ENCODE measurements at places on chromosomes 1 and 21.

DNA sequence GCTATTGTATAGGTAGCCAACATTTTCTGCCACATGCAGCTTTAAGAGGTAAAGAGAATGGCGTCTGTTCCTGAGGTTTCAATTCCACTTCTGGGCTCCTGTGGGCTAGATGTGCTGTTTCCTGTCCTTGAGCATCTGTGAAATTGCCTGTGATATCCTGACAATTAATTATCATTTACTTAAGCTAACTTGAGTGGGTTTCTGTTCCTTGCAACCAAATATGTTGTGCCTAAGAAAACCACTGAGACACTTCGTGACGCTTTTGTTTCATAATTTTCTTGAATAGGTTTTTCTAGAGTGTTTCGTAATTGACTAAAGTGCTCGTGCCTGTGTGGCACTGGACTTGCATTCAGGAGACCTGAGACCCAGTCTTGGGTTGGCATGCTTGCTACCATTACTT lies 127.3 kb upstream of the POU3F1 start:
- DNase-seq: no peak

- no peak for DNase-seq
These were observed 17.5 kb downstream of the ASAP3 start for GRCh38 chr1:23466423-23466989.

- no peak for DNase-seq
These were observed 58.3 kb upstream of the FMN2 start for GRCh38 chr1:240033406-240033805.

- no peak for DNase-seq
These were observed 553.6 kb downstream of the NUF2 start for GRCh38 chr1:163875200-163875926.

DNA sequence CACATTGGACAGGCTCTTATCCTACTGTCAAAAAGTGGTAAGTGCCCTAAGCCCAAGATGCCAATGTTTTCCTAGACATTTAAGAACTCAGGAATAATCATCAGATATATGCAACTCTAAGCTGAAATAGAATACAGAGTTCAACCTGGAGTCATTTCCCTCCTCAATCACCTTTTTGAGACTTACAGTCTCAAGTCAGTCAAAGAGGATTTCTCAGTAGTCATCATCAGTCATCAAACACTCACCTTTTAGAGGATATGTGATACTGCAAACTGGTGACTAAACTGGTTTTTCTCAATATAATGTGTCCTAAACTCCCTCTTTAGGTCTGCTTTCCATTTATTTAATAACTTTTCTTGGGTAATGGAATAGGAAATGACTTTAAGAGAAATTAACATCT lies 145.3 kb upstream of the ADAMTS5 start:
- no peak for DNase-seq

DNA sequence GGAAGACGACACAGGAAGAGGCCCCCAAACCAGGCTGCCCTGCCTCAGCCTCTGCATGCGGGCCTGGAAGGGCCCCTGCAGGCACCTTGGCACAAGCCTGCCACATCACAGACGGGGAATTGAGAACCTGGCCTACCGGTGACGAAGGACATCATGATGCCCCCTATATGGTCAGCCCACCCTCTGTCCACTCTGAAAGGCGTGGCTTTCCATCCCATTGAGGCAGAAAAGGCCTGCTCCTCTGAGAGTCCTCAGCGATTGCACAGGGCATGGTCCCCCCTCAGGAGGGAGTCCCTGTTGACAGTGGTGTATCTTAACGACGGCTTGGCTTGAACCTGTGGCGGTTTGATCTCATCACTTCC lies 11.4 kb downstream of the KRTAP10-1 start:
- DNase-seq: no peak

- DNase-seq: no peak
These were observed 131.4 kb upstream of the F3 start for GRCh38 chr1:94672934-94673333.

DNA sequence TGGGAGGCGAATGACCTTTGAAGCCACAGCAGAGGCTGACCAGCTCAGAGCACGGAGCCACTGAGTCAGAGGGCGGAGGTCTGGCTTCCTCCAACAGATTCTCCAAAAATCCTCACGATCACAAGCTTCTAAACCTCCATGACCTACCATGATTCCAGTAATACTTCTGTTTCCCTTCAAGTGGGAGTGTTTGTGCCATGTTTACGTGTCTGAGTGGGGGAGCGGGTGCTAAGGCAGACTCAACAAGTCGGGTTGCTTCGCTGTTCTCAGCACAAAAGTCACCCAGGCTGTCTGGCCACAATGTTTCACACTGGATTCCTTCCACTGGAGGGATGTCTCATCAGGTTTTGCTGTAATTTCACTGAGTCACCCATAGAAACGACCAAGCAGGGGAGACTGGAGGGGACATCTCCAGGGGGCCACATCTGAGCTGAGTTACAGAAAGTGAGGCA lies 86.2 kb downstream of the SLC66A1 start:
- no peak for DNase-seq

- DNase-seq: no peak
These were observed 18.9 kb upstream of the OR10J5 start for GRCh38 chr1:159554696-159555095.

GRCh38 chr1:112991402-112992120 lies 35.6 kb upstream of the SLC16A1 start:
- no peak for DNase-seq

DNA sequence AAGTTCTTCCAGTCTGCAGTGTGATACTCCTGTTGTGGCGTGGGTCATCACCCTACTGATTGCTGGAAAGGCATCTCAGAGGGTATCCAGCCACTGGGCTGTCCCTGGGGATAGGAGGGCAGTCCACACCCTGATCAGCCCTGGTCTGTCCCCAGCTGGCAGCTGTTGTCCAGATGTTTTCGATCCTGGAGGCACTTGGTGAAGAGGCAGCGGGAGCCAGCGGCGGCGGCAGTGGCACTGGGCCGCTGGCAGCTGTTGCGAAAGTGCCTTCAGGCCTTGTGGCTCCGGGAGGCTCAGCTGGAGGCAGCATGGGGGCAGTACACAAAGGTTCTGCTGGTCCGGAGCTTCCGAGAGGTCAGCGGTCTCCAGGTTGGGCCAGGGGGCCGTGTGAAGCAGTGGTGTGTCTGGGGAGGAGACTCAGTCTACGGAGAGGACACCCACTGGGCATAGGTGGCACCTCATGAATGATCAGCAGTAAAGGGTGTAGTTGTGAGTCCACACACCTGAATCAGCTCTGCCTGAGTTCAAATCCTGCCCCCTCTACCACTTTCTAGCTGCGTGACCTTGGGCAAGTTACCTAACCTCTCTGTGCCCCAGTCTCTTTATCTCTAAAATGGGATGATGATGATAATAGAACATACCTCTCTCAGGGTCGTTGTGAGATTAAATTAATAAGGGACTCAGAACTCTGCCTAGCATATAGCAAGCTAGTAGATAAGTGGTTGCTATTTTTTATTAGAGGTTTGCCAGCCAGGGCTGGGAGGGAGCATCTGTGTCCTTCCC lies 6.1 kb downstream of the C1orf167 start:
- no peak for DNase-seq

DNA sequence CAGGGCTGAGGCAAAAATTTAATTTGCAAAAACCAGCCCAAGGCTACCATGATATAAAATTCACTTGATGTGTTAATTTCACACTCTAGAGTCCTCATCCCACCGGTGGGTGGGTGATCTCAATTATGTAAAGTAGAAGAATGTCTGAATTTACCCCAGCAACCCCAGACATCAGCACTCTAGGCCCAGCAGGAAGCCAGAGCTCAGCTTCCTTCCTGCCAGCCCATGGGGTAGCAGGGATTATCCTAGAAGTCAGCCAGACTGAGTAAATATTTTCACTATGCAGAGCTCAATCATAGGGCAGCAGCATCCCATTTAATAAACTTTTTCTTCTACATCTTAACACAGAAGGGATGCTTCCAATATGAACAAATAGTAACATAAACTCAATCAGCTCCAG lies 71.0 kb downstream of the SIPA1L2 start:
- DNase-seq: peak; percentile 43

GRCh38 chr1:233016798-233017197 lies 66.4 kb downstream of the NTPCR start:
- DNase-seq: no peak

DNA sequence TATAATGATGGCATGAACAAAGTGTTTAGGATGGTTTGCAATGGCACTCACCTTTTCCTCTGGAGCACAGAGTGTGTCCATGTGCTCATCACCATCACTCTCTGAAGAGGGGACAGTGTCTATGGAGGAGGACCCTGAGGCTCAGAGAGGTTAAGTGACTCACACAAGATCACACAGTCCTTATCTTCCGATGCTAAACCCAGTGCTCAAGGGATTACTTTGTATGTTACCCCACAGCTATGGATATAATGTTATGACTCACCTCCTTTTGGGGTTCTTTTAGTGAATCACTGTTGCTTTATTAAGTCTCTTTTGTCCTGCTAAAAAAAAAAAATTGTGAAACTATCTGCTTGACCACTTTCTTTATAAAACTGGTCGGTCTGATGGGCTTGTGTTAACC lies 67.6 kb downstream of the TENT5C start:
- DNase-seq: no peak

DNA sequence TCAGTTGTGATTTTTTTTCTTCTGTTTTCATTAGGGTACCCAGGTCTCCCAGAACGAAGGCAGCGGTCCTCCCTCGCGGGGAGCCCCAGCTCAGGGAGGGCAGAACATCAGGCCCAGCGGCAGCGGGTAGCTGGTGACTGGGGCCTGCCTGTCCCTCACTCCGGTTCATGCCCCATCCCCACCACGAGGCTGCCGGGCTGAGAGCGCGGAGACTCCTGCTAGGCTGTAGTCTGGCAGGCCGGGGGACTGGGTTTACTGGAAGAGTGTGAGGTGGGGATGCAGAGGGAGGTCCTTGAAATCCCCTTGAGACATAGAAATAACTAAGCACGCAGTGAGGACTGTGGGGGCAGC lies 10.5 kb downstream of the BRINP2 start:
- DNase-seq: no peak

DNA sequence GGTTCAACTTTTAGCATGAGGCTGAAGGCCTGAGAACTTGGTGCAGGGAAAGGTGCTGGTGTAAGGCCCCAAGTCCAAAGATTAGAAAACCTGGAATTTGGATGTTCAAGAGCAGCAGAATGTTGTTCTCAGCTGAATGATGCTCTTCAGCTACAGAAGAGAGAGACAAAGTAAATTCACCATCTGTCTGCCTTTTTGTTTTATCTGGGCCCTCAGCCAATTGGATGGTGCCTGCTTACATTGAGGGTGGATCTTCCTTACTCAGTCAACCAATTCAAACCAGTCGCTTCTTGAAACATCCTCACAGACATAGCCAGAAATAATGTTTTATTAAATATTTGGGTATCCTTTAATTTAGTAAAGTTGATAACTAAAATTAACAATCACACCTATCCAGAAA lies 748.2 kb upstream of the ADAMTS5 start:
- DNase-seq: no peak

DNA sequence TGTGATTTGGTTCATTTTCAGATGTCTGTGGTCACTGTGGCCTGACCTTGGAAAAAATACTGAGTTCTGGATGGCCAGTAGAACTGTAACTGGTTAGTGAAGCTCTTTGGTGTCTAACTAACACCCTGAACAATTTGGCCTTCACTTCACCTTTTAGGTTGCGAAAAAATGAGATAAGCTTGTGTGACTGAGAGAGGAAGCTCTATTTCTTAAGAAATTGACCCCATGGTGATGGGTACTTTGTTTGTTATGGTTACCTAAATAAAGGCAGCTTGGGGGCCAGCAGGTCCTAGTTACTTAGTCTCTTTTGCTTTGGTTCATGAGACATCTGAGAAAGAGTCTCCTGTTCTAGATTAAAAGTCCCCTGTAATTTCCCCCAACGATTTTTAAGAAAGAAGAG lies 181.6 kb downstream of the ZNF326 start:
- no peak for DNase-seq

GRCh38 chr1:216020743-216021345 lies 402.4 kb downstream of the USH2A start:
- no peak for DNase-seq

DNA sequence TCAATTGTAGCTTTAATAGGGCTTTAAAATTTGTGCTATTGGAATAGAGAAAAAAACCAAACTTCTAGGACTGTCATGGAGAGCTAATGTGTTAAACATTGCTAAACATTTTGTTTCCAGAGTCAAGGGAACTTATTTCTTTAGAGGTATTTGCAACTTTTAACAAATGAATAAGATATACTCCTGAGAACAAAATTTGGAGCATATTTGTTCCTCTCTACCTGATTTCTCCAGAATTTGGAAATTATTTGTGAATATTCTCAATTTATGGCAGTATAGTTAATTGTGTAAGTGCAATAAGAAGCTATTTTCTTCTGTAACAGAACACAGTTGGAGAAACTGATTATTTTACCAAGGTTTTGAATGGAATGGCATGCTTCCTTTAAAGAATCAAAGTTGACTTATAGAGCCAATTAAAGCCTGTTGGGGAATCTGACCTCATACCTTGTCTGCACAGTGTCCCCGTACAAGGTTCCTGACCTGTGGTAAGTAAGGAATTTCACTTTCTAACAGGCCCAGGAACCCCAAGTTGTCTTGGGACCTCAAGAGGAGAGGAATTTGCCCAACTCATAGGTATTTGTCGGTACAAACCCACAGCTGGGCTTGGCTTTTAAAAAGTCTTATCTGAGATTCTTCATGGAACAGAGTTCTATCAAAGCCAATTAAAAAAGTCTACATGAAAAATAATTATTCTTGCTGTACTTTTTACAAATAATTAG lies 72.6 kb upstream of the CSF1 start:
- DNase-seq: no peak

DNA sequence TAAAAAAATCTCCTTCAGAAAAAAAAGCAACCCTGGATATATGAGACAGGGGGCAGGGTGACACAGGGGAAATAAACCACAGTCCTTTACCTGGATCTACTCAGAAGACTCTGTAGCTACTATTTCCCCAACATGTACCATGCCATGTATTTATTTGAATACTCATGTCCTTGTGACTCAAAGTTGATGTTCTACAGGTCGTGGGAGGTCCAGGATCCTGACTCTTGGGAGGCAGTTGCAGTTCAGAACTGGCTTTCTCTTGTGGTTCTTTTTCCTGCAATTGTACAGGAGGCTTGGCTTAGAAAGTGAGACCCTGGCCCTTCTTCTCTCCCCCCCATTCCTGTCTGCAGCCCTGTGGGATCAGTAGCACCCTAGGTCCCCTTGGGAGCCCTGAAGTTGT lies 5.8 kb upstream of the IL24 start:
- no peak for DNase-seq

DNA sequence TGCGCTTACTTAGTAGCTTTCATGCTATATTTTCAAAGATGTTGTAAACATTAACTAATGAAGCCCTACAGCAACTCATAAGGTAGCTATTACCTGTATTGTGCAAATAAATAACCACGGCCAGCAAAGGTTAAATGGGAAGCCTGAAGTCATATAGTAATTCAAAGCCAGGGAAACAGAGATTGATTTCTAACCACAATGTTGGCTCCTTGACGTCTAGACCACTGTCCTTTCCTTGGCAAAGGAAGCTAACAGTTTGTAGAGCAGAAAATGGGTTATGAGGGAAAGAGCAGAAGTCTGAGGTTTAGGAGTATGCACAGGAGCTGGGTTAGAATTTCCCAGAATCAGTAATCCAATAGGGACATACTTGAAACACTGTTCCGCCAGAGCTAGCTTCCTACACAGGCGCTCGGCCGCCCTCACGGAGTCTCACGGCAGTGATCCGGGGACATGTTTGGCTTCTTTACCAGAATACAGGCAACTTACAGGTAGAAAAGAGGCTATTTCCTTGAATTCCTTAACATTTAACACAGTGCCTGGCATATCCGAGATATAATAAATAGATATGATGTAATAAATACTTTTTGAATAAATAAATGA lies 298.8 kb upstream of the LYPLAL1 start:
- DNase-seq: no peak

GRCh38 chr1:56397409-56397808 lies 182.0 kb downstream of the PLPP3 start:
- DNase-seq: no peak
